ENCODE measurements at places on chromosomes 4 and X.

DNA sequence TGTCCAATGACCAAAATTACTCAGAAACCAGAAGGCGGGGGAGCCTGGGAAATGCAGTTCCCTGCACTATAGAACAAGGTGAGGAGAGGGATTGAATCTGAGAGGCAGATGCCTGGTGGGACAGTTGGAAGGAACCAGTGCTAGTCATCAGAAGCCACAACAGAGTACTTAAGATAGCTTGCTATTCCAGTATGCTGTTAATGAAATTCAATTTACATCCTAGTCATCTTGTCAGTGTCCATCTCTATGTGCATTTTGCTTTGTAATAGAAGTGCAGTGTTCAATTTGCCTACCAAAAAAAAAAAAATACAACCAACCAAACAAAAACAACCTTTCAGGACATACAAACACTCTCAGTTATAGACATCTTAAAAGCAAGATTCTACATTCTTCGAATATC, 679.1 kb upstream of the CPEB2 start:
- DNase-seq: no peak

DNA sequence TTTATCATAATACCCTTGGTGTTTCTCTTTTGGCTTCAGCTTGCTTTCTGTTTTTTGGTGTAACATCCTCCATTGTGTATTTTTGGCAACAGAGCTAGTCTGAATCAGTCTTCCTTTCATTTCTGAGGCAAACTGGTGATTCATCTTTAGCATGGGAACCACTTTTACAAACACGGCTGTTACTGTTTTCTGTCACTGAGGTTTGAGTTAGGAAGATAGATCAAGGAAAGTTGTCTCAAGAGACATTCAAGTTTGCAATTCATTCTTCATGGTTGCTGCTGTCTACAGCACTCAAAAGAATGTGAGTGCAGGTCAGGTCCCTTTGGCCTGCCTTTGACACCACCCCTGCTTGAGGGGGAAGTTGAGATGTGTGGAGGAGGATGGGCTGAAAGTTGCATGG, 36.3 kb downstream of the IL21 start:
- DNase-seq: no peak

- DNase-seq: no peak
Observed at GRCh38 chr4:134812611-134813010, 611.0 kb upstream of the PABPC4L start.

DNA sequence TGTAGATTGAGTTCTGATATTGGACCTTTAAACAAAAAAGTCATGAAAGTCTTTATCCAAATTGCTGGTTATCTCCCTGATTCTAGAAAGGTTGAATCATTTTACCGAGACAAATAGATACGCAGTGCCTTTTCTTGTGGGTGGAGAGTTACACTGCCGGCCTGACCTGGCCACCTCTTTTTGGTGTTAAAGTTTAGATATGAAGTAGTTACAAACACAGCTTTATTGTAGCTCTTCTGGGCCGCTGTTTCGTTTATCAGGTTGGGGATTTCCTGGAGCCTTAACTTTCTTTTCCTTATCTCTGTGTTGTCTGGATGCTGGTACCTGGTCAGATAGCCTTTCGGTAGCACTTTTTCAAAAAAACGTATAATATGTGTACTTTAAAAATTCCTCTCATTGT, 31.0 kb downstream of the FNIP2 start:
- DNase-seq: no peak

GRCh38 chrX:125710403-125711062, 390.9 kb downstream of the TEX13C start:
- no peak for DNase-seq
